ENCODE measurements at places on chromosomes 4 and X.

DNA sequence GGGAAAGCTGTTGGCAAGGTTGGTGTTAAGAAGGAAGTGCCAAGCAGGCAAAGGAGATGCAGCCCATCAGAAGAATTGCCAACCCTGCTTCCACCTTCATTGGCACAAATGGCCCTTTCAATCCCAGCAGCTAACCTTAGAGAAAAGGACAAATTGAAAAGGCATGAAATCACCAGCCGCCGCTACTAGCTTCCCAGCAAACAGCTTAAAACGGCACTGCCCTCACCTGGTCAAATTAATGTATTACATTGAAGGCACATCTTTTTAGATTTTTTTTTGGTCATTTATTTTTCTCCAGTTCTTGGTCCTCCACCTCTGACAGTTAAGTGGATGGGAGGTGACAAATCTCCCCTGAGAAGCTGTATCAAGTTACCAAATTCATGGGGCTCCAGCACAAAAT, 51.0 kb upstream of the NHSL2 start:
- no peak for ATAC-seq

- ATAC-seq = no peak
Measured at GRCh38 chr4:22754116-22754515, 61.4 kb downstream of the GBA3 start.

DNA sequence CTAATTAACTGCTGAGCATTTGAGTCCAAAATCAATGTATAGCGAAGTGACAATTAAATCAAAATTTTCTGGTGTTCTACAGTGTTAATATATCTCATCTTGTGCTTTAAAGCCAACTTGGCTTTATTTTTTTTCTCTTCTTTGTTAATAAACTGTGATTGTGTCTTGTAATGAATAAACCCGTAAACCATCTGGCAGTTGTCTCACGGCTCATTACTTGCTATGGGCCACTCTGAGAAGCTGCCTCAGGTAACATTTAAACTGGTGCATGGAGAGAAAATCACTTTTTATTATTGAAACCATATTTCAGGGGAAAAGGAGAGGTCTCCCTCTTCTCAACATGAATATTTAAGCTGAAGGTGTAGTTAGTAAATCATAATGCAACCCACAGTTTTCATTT, 694.0 kb downstream of the KCTD8 start:
- ATAC-seq = no peak

- no peak for ATAC-seq
Measured at GRCh38 chrX:97995834-97996233, 1112.1 kb downstream of the RPA4 start.

- ATAC-seq = no peak
Measured at GRCh38 chrX:44227991-44228390, 115.5 kb downstream of the EFHC2 start.

- ATAC-seq = peak; percentile 97
Measured at GRCh38 chr4:119070301-119070700, 65.3 kb upstream of the MYOZ2 start.

DNA sequence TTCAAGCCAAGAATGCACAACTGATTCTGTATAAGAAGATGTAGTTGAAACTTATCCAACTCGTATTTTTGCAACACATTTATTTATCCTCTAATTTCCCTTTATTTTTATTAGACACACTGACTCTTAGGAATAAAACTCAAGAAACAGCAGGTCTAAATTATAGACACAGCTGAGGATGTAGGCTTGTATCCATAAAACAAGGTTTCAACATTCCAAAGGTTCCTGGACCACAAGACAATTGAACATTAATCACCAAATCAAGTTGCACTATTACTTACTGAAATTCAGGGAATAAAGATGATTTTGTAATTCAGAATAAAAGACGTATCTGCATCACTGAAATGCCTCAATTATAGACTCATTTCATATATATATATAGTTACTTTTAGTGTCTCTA, 683.5 kb upstream of the GRIA3 start:
- ATAC-seq = no peak

GRCh38 chr4:81136161-81136905, 78.7 kb downstream of the PRKG2 start:
- ATAC-seq = no peak

- ATAC-seq = no peak
Measured at GRCh38 chrX:11119313-11119943, 8.3 kb downstream of the HCCS start.

GRCh38 chr4:55553441-55554201, 6.9 kb upstream of the CLOCK start:
- ATAC-seq = peak; percentile 43

- no peak for ATAC-seq
Measured at GRCh38 chrX:11265352-11265751, 27.9 kb upstream of the AMELX start.

DNA sequence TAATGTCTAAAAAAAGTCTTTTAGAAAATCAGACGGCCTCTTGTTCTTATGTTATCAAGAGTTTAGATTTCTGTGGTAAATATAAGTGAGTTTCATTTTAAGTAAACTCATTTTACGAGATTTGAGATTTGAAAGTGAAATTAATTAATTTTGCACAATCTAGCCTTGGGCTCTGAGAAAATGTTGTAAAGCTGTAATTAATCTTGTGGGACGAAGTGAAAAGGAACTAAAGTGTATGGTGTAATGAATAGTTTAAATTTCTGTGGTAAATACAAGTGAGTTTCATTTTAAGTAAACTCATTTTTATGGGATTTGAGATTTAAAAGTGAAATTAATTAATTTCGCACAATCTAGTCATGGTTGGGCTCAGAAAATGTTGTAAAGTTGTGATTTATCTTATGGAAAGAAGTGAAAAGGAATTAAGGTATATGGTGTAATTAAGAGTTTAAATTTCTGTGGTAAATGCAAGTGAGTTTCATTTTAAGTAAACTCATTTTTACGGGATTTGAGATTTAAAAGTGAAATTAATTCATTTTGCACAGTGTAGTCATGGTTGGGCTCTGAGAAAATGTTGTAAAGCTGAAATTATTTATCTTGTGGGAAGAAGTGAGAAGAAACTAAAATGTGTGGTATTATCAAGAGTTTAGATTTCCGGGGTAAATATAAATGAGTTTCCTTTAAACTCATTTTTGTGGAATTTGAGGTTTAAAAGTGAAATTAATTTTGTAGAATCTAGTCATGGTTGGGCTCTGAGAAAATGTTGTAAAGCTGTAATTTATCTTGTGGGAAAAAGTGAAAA, 1.6 kb downstream of the SCML1 start:
- ATAC-seq = no peak

DNA sequence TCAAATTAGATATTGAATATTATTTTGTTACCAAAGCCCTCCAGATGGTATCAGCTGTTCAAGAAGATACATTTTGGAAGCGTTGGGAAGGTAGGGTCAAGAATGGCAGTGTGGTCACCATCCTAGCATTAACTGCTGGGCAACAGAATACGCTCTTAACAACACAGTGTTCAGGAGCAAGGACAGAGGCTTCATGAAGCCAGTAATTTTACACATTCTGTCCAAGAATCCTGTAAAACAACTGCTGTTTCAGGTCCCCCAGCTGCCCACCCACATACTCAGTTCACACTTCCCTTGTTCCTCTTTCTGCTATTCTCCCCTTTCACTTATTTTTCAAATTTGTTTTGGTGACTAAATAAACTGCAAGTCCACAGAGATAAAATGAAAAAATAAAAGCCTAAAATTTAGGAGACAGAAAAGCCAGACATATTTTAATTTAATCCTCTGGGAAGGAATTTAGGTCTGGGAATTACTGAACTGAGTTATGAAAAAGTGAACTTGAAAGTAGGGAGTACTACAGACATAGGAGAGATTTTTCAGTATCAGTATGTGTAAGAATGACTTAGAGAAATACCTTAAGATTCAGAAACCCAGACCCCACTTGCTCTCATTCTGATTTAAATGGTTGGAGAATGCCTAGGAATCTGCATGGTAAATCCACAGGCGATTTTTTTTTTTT, 406.7 kb downstream of the MAPK10 start:
- no peak for ATAC-seq
